CD4-positive, alpha-beta T cell treated with Interleukin-17A for 1 hour (primary cell): ENCODE measurements at places on chromosomes 3 and 15.

DNA sequence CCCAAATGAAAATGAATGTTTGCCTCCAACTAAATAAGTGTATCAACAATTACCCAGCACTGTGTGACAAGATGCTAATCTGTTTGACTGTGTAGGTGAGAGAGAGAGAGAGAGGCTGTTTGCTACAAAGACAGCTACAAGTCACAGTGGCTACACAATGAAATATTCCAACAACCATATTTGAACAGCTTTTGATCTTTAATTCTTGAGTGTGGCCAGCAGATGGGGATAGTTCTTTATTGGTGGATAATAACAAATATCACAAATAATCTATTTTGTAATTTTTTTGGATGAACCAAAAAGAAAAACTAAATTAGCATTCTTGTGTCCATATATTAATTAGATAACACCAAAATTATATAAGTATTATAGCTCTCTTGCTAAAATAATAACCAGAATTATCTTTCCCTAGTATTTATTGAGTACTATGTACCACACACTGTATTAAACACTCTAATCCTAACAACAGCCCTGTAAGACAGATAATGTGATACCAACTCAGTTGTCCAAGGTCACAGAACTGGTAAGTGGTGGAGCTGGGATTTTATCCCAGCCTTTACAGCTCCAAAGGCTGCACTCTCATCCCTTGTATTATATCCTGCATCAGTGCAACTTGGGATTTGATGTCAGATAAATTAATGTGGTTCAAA, 61.9 kb upstream of the C3orf80 start:
- peak; percentile 32 for DNase-seq

DNA sequence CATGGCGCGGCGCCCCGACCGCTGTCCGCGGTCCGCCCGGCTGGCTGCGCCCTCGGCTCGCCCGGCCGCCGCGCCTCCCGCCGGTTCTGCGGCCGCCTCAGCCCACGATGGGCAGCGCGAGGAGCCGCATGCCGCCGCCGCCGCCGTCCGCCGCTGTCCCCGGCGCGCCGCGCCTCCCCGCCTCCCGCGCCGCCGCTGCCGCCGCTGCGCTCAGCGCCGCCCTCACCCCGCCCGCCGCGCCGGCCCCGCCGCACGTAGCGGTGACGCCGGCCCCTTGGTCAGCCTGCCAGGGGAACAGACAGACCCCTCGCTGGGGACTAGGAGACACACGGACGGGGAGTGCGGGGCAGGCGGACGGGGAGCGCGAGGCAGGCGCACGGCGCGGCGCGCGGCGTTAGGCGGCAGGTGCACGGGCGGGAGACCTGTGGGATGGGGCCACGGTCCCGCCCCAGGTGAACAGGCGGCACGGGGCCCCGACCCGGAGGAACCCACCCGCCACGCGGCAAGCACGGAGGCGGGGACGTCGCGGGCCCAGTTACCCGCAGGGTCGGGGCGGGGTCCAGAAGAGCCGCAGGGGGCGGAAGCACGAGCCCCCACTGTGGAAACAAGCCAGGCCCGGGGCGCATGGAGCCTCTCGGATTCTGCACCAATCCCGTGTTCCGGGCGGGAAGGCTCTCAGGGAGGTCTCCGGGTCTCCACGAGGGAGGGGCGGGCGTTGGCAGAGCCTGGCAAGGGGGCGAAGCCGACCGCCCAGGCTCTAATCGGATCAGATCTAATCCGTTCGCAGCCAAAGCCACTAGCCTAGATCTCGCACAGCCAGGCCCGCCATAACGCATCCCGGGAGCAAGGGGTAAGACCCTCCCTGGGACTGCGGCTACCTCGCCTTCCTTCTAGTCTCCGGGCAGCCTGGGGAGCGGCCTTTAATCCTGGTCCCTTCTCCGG, at the start of gene CSPG5:
Gene CSPG5 (minus strand): TSS at position 175 of the 942 bp plus-strand sequence. CDS start 172 bp downstream, at position 3.
- peak; percentile 17 for DNase-seq

DNA sequence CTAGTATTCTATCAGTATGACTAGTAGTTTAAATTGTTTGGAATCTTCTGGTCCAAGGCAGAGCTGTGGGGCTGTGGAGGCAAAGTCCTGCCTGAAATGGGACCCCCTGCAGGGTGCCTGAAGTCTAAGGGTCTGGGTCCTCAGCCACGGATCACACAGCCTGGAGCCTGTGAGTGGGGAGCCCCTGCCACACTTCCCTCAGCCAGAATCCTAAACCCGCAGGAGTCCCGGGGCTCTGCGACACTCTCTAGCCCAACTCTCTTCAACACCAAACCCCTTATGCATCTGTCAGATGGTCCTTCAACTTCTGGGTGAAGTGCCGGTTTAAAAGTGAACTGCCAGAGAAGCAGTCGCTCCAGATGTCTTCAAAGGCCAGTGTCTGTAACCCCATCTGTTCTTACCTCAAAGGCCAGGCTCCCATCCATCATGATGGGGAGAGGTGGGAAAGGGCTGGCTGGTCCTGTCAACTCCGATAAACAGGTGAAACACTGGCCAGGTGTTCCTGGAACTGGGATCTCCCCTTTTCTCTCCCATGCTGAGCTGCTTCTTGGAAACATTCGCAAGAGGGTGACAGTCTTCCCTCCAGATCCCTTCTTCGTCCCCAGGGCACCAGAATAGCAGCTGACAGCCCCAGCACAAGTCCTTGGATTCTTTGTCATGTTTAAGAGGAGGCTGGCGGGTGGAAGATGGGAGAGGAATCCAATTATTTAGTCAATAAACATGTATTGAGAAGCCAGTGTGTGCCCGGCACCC, 45.6 kb downstream of the CPN2 start:
- DNase-seq: no peak

DNA sequence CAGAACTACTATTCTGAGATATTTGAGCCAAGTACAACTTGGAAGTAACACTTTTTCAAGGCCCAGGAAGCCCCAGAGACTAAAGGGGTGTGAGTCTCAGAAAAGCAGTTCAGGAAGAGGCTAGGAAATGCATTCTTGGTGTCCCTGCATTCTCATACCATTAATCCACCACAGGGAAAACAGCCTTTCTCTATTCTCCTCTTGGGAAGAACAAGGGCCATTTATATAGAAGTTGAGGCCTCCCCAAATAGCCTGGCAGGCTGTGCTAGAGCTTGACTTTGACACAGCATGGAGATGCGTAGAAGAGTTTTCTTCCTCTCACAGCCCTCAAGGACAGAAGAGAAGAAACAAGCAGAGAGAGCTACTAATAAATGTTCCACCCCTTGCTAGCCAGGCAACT, 5.5 kb upstream of the NR2C2 start:
- no peak for DNase-seq

DNA sequence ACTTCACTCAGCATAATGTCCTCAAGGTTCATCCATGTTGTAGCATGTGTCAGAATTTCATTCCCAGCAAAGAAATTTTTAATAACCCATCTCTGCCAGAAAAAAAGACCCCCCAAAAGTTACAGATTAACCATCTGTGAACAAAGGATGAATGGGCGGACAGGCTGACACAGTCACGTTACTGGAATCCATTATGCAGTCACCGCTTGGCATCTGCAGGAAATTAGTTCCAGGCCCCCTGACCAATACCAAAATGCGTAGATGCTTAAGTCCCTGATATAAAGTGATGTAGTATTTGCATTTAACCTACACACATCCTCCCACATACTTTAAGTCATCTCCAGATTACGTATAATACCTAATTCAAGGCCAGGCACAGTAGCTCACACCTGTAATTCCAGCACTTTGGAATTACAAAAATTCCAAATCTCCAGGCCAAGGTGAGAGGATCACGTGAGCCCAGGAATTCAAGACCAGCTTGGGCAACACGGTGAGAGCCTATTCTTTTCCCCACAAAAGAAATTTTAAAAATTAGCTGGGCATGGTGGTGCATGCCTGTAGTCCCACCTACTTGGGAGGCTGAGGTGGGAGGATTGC, 1.5 kb upstream of the SLC12A8 start:
- no peak for DNase-seq

DNA sequence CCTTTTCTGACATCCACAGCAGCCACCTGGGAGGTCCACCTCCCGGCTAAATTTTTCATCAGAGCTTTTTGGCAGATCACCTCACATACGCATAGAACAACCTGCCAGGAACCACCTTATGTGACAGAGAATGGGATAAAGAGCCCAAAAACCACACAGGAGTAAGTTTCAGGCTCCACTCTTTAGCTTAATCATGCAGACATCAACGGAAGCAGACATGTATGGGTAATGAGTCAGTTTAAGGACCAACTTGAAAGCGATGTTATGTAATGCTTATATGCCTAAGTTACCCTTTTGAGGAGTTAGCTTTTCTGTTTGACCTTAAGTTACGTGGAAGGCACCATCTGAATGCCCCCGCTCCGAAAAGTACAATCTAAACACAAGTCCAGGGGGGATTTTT, 183.3 kb upstream of the BHLHE40 start:
- no peak for DNase-seq
